Choroid plexus epithelial cell (primary cell): ENCODE measurements at places on chromosomes 7 and 10.

GRCh38 chr10:109956454-109957091, 33.3 kb upstream of the XPNPEP1 start:
- DNase-seq: peak; percentile 59

- no peak for DNase-seq
These were observed 416.5 kb downstream of the MAGI2 start for GRCh38 chr7:79037001-79037400.

GRCh38 chr10:43576062-43576461, 1.6 kb upstream of the ZNF239 start:
- DNase-seq: no peak

DNA sequence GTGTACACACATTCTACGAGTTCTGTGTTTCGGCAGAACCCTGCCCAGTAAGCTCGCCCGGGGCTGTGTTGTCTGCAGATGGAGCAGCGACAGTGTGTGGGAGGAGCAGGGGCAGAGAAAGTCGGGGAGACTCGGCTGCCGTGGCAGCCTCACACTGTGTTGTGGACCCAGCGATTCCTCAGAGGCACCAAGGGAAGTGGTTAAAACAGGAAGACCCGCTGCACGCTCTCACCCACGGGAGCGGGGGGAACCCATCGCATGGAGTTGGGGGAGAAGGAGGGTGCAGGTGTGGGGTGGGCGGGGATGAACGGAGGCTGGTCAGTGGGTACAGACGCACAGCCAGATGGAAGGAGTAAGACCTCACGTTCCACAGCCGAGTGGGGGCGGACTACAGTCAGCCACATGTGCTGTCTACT, 250.2 kb downstream of the ELFN1 start:
- DNase-seq: no peak

GRCh38 chr10:11959966-11960365, 82.6 kb downstream of the UPF2 start:
- no peak for DNase-seq

DNA sequence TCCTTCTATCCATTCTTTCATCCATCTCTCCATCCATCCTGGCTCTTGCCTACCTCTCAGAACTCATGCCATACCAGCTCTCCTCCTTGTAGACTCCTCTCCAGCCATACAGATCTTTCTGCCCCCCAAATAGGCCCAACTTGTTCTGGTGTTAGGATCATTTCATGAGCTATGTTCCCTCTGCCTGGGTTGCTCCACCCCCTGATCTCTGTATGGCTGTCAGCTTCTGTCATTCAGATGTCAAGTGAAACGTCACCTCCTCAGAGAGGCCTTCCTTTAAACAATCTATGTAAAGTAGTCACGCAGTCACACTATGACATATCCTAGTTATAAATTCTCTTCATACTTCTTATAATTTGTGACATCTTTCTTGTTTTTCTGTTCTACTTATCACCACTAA, 42.3 kb upstream of the PNLIPRP3 start:
- DNase-seq: no peak
